T-cell (primary cell): ENCODE measurements at places on chromosomes 16 and 17. TPM values are rescaled to one million over a fixed set of nuclear protein-coding genes. Genes with fewer than 3 reads are reported as not detected.

Gene KRT28
- total RNA-seq: not detected

Gene SLC12A3
- not detected for total RNA-seq

Gene ZNF207
- 238 TPM for total RNA-seq

Gene SHCBP1
- total RNA-seq: 0.92 TPM

Gene PIK3R5
- total RNA-seq: 185 TPM

Gene EPN3
- not detected for total RNA-seq

- peak overlapping the region; percentile 14 for H3K27ac ChIP-seq
- peaks cover 28% of the 10 kb centered on the region for H3K36me3 ChIP-seq
- DNase-seq: no peak
- H3K27me3 ChIP-seq: no peaks in the 10 kb centered on the region
These were observed 15.5 kb downstream of the HIC1 start for GRCh38 chr17:2070241-2071023.

- peaks cover 20% of the 10 kb centered on the region for H3K4me1 ChIP-seq
- DNase-seq: no peak
- H3K27ac ChIP-seq: no peak overlapping the region
- H3K4me3 ChIP-seq: no peak overlapping the region
These were observed 58.3 kb downstream of the NT5M start for GRCh38 chr17:17361543-17361866.

DNA sequence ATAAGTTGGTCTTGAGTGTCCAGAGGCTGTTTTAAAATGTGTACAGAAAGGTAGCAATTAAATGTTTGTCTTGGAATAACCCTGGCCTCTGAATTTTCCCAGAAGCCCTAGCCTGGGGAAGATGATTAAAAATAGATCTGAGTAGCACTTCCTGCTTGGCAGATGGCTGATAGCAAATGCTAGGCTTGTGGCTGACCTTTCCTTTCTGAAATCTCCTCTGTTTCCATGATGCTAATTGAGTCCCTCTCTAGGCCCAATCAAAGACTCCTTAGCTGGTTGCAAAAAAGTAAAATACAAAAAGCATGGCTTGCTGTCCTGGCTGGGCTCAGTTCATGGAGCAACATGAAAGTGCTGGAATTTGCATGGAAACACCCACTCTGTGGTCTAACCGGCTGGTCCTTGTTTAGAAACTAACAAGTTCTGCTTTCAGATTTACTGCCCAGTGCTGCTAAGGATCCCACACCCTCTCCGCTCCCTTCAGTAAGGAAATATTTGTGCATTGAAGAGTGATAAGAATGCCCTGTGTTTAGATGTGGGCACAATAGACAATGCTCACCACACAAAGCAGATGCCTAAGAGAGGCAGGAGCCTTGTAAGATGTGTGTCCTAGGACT is 40.8 kb downstream of the YPEL2 start:
- no peaks in the 10 kb centered on the region for H3K27me3 ChIP-seq
- H3K4me3 ChIP-seq: no peak overlapping the region
- no peak for DNase-seq
- no peaks in the 10 kb centered on the region for H3K36me3 ChIP-seq
- H3K27ac ChIP-seq: no peak overlapping the region

GRCh38 chr17:33085256-33085655 is 93.6 kb downstream of the SPACA3 start:
- H3K27me3 ChIP-seq: peaks cover 16% of the 10 kb centered on the region
- H3K36me3 ChIP-seq: no peaks in the 10 kb centered on the region
- no peaks in the 10 kb centered on the region for H3K4me1 ChIP-seq
- H3K27ac ChIP-seq: no peak overlapping the region
- no peak for DNase-seq
- H3K4me3 ChIP-seq: no peak overlapping the region

- no peaks in the 10 kb centered on the region for H3K4me1 ChIP-seq
- H3K4me3 ChIP-seq: no peak overlapping the region
These were observed 19.9 kb downstream of the LGALS3BP start for GRCh38 chr17:78959803-78960202.

DNA sequence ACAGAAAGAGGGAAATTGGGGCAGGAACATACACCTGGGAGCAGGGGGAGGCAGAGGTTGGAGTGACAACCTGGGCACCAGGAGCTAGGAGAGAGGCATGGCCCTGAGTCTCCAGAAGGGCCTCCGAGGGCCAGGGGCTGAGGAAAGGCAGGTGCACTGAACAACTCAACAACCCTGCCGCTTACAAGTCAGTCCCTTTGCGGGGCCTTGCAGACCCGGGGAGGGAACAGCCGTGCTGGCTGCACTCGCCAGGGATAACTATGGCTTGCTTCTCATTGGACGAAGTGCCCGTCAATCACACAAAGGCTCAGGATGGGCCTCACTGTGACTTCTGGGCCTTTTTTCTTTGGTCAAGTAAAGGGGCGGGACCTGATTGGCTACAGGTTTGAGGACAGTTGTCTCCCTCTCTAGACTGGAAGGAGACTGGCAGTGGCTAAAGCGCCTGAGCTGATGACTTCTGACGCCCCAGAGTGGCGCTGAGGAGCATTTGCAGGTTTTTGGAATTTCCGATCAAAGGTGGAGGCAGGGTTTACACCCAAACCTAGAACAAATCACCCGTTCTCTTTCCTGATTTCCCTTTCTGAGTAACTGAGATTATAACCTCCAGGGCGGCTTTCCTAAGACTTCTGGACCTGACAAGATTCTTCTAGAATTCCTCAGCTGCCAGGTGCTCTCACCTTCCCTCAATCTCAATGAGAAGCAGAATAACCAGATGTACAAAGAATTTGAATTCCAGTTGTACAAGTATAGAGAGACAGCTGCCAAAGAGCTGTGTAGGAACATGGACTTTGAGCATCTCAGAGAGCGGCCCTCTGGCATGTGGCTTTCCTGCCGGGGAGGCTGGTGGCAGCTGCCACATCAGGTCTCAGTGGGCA is 27.6 kb upstream of the ST6GALNAC2 start:
- no peaks in the 10 kb centered on the region for H3K27me3 ChIP-seq
- H3K36me3 ChIP-seq: no peaks in the 10 kb centered on the region
- no peak overlapping the region for H3K27ac ChIP-seq
- no peak for DNase-seq

- no peak for DNase-seq
- no peak overlapping the region for H3K4me3 ChIP-seq
- no peaks in the 10 kb centered on the region for H3K4me1 ChIP-seq
- H3K36me3 ChIP-seq: peaks cover 2% of the 10 kb centered on the region
These were observed 19.4 kb downstream of the IQCK start for GRCh38 chr16:19737306-19738038.

DNA sequence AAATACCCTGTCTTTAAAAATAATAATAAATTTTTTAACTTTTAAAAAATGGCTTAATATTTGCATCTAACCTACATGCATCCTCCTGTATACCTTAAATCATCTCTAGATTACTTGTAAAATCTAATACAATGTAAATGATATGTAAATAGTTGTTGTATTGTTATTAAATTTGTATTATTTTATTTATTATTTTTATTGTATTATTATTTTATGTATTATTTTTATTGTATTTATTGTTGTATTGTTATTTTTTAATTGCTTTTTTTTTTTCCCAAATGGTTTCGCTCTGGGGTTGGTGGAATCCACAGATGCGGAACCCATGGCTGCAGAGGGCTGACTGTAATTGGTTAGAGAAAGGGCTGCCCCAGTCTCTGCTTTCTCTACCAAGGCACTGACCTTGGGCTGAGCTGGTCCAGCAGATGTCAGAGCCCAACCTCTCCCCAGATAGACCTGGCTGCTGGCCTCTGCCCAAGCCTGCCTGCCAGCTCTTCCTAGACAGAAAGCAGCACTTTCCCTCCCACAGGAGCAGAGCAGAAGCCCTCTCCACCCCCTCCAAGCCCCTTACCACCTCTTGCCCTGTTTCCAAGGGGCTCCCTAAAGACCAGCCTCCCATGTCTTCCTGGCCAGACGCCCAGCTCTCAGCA is 183.8 kb downstream of the GSG1L start:
- no peak overlapping the region for H3K27ac ChIP-seq
- no peaks in the 10 kb centered on the region for H3K27me3 ChIP-seq
- no peak overlapping the region for H3K4me3 ChIP-seq
- no peak for DNase-seq
- H3K4me1 ChIP-seq: no peaks in the 10 kb centered on the region
